CD4-positive, alpha-beta memory T cell (primary cell): ENCODE measurements at places on chromosomes 7 and 10. TPM values are rescaled to one million over a fixed set of nuclear protein-coding genes. Genes with fewer than 3 reads are reported as not detected.

Gene LIPJ
- 0.32 TPM for total RNA-seq

Gene STYXL1
- total RNA-seq: 23.9 TPM

- no peak overlapping the region for H3K27ac ChIP-seq
- no peak for DNase-seq
- no peak overlapping the region for H3K4me3 ChIP-seq
Observed at GRCh38 chr7:23268746-23269145, 22.2 kb downstream of the GPNMB start.

- DNase-seq: no peak
- no peaks in the 10 kb centered on the region for H3K27me3 ChIP-seq
- H3K27ac ChIP-seq: no peak overlapping the region
- H3K4me3 ChIP-seq: no peak overlapping the region
Observed at GRCh38 chr7:95517458-95517857, 31.7 kb downstream of the ASB4 start.

DNA sequence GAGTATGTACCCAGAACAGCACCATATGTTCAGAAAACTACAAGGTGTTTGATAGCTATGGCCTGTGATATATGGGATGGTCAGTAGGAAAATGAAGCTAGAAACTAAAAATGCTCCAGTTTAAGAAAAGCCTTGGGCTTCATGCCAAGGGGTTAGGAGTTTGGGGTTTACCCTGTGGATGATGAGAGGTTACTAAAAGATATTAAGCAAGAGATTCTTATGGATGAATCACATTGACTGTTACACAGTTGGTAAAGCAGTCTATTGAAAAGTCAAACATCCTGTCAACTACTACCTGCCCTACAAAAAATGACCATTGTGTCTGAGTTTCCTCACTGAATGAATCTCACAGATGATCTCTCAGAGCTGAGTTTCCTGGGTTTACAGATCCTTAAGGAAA is 166.2 kb upstream of the INHBA start:
- no peak overlapping the region for H3K4me3 ChIP-seq
- no peak overlapping the region for H3K27ac ChIP-seq
- DNase-seq: no peak

DNA sequence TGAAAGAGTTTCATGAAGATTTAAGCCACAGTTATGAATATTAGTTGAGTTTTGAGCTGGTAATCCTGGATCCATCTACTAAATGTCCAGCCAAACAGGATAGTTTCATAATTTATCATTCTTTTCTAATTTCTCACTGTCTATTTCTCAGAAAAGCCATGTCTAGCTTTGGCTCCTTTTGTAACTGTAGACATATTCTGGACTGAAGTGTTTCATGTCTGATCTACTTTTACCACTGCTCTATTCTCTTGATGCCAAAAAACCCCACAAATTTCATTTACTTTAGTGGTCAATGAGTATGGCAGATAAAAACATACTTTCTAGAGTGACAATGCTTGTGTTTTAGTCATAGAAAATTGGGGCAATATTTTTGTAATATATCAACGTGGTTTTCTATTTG is 61.2 kb downstream of the ICA1 start:
- peaks cover 13% of the 10 kb centered on the region for H3K4me1 ChIP-seq
- DNase-seq: no peak
- no peak overlapping the region for H3K27ac ChIP-seq
- H3K36me3 ChIP-seq: no peaks in the 10 kb centered on the region
- no peaks in the 10 kb centered on the region for H3K27me3 ChIP-seq
- H3K4me3 ChIP-seq: no peak overlapping the region

DNA sequence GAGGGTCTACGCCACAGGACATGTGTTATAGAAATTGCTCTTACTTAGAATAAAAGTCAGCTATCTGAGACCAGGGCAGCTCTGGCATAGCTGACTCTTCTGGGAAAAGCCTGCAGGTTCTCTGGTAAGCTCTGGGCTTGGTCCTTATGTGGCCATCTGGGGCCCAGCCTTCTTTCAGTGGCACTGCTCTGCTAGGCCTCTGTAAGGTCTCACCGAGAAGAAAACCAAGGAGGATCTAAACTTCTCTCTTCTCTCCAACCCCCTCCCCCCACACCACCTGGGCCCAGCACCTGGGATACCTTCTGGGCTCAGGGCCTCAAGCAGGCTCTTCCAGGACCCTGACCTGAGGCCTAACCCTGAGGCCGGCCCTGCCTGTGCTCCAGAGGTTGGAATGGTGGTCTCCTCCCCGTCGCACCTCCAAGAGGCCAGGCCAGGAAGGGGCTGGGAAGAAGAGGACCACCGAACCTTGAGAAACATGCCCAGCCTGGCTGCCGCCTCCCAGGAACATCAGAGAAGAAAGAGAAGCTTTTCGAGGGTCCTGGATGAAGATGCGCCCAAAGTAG is 323.6 kb downstream of the GFRA1 start:
- no peaks in the 10 kb centered on the region for H3K36me3 ChIP-seq
- H3K27ac ChIP-seq: no peak overlapping the region
- DNase-seq: no peak
- H3K27me3 ChIP-seq: no peaks in the 10 kb centered on the region

- H3K4me3 ChIP-seq: no peak overlapping the region
- peaks cover 7% of the 10 kb centered on the region for H3K36me3 ChIP-seq
- DNase-seq: no peak
- no peak overlapping the region for H3K27ac ChIP-seq
Observed at GRCh38 chr7:17347401-17347800, 48.9 kb downstream of the AHR start.

DNA sequence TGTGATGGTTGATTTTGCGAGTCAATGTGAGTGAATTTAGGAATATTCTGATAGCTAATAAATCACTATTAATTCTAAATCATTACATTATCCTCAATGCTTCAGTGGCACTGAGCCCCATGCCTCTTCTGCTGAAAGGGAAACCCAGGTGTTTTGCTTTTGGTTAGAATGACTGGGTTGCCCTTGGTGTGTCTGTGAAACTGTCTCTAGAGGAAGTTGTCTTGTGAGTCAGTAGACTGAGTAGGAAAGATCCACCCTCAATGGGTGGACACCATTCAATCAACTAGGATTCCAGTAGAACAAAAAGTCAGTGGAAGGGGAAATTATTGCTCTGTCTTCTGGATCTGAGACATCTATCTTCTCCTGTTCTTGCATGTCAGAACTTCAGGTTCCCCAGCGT is 472.4 kb downstream of the ANKRD7 start:
- H3K36me3 ChIP-seq: no peaks in the 10 kb centered on the region
- no peaks in the 10 kb centered on the region for H3K4me1 ChIP-seq
- no peak overlapping the region for H3K27ac ChIP-seq
- no peak for DNase-seq
- H3K4me3 ChIP-seq: no peak overlapping the region

DNA sequence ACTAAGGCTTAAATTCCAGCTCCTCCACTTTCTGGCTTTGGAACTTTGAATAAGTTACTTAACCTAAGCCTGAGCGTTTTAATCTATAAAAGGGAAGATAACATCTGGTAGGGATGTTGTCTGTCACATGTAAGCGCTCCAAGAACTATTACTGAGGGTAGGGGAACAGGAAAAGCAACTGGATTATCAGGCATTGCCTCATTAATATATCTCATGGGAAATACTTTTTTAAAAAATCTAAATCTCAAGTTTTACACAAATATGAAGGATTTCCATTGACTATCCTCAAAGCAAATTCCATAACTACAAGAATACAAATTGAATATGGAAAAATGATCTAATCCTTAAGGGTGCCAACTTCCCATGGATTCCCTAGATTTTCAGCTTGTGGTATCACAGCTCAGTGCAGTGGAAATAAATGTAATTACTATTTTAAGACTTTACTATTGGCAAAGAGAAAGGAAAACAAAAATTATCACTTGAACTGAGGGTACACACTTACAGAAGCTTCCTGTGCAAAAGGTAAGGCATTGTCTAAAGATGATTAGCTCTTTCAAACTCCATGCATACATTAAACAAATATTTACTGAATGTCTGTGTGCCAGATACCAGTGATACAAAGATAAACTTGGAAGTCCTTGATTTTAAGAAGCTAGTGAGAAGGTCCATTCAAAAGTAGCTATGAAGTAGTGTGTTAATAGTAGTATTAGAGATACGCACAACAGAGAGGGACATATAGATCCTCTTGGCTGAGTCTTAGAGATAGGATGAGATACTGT is 38.4 kb downstream of the NT5C2 start:
- no peak for DNase-seq
- H3K36me3 ChIP-seq: no peaks in the 10 kb centered on the region
- no peaks in the 10 kb centered on the region for H3K27me3 ChIP-seq
- no peak overlapping the region for H3K27ac ChIP-seq
- H3K4me1 ChIP-seq: peaks cover 7% of the 10 kb centered on the region
- H3K4me3 ChIP-seq: no peak overlapping the region

GRCh38 chr7:141001122-141001521 is 13.6 kb downstream of the MRPS33 start:
- H3K27me3 ChIP-seq: no peaks in the 10 kb centered on the region
- no peak overlapping the region for H3K4me3 ChIP-seq
- no peaks in the 10 kb centered on the region for H3K4me1 ChIP-seq
- H3K36me3 ChIP-seq: no peaks in the 10 kb centered on the region
- H3K27ac ChIP-seq: no peak overlapping the region

DNA sequence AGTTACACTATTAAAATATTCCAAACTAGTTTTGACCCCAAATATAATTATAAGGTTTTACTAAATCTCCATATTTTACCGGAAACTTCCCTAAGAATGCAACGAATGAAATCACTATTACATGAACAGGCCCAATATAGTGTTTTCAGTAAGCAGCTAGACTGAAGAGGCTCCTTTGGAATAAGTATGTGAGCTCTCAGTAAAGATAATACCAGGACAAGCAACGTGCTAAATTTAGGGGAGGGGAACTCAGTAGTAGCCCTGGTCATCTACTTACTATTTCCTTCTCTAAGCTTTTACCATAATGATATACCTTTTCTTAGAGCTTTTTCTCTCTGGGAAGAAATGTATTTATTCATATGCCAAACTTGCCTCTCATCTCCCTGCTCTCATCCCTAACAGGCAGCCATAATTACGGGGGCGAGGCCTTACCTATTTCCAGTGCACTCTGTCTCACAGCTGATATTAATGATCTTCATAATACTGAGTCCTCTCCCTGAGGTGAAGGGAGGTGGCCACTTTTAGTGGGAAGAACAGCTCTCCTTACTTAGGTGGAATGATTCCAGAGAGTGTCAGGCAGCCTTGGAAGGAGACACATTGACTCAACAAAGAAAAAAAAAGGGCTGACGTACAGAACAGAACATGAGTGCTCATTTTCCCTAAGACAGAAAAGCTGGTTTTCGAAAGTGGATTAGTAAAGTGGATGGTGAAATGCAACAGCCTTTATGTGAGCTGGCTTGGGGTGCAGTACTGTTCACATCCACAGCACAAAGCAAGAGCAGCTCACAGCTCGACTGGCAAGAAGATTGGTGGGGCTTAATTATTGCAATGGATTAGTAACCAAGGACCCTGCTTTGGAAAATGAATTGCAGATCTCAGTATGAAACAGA is 165.4 kb downstream of the GLI3 start:
- no peaks in the 10 kb centered on the region for H3K4me1 ChIP-seq
- H3K27me3 ChIP-seq: no peaks in the 10 kb centered on the region
- no peak overlapping the region for H3K4me3 ChIP-seq
- no peak overlapping the region for H3K27ac ChIP-seq
- no peaks in the 10 kb centered on the region for H3K36me3 ChIP-seq

- no peak overlapping the region for H3K4me3 ChIP-seq
- H3K27ac ChIP-seq: no peak overlapping the region
- DNase-seq: no peak
- no peaks in the 10 kb centered on the region for H3K36me3 ChIP-seq
Observed at GRCh38 chr7:68247126-68247525, 1250.5 kb downstream of the TYW1 start.
